CD4-positive, alpha-beta T cell treated with Interleukin-10 for 1 hour (primary cell): ENCODE measurements at places on chromosomes 6 and 20.

- DNase-seq, result no peak
These were observed 144.1 kb downstream of the QRSL1 start for GRCh38 chr6:106773522-106773921.

DNA sequence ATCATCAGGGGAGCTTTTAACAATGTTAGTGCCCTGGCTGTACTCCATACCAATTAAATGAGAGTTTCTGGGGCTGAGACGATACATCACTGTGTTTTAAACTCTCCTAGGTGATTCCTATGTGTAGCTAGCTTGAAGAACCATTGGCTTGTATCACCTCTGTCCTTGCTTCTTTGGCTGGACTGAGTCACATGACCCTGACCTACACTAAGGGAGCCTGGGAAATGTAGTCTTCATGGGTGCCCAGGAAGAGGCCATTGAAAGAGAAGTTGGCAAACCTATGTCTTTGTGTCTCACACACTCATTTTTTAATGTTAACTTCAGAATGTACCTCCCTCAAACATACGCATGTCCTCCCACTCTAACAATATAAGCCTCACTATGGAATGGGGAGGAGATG is 506.6 kb downstream of the DHX35 start:
- no peak for DNase-seq

DNA sequence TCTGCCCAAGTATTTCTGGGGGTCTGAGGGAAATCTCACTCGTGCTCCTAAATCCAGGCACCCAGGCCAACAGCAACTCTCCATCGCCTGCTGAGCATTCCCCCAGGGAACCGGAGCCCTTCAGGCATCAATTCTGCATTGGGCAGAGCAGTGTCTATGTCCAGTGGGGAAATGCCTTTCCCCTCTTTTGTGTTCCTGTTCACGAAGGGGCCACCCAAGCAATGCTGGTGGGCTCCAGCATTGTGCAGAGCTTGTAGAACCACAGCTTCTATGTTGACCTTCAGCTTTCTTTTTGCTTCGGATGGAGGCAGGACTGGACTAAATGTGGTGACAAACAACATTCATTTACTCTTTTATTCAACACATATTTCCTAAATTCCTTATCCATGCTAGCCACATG is 27.2 kb upstream of the DDR1 start:
- no peak for DNase-seq

DNA sequence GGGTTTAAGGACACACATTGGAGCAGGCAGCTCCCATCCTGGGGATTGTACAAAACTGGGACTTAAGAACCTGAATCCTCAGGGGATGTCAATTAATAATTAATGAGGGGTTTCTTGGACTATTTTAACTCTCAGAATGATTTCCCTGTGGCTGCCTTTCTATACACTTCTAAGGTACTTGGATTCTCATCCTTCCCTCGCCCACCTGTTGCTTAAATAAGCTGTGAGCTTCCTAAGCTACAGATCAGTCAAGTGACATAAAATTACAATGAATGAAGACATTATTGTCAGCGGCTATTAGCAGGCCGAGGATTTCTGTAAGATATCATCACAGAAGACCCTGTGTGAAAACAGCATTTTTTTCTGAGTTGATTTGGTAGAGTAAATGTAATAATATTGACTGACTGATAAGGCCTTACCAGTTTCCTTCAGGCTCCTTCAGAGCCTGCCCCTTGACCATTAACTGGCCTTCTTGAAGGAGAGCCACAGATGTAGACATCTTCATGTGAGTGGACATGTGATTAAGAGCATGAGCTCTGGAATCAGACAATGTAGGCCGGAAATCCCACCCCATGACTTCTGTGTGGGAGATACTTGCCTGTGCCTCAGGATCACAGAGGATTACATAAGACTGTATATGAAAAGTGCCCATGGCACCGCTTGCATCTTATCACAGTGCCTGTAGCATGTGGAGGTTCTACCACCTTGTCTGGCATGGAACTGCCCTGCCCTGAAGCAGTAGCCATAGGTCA is 101.7 kb downstream of the TULP4 start:
- DNase-seq, result no peak

DNA sequence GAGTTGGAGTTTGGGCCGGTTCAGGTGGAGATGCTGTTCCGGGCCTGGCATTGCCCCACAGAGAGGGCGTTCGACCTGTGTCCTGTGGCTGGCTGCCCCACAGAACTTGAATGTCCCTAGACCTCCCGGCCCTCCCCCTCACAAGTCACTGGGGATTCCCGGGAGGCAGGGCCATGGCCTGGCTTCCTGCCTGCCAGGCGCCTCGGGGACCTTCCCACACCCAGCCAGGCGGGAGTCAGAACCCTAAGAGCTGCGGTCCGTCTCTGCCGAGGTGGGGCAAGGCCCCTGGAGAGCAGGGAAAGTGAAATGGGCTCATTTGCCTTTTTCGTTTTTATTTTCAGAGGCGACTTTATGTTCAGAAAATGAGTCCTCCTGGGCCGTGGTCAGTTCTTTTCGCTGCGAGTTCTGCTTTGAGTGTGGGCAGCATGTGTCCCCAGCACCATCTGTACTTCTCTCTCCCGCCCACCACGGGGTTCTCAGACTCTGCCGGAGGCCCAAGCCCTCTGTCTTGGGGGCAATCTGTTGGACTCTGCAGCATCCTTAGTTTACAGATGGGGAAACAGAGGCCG is 8.5 kb downstream of the RBM38 start:
- DNase-seq, result peak; percentile 57

GRCh38 chr6:106141441-106142237 is 55.5 kb downstream of the PRDM1 start:
- DNase-seq, result peak; percentile 55

- DNase-seq, result no peak
These were observed 1.3 kb downstream of the BTBD3 start for GRCh38 chr20:11918981-11919380.

DNA sequence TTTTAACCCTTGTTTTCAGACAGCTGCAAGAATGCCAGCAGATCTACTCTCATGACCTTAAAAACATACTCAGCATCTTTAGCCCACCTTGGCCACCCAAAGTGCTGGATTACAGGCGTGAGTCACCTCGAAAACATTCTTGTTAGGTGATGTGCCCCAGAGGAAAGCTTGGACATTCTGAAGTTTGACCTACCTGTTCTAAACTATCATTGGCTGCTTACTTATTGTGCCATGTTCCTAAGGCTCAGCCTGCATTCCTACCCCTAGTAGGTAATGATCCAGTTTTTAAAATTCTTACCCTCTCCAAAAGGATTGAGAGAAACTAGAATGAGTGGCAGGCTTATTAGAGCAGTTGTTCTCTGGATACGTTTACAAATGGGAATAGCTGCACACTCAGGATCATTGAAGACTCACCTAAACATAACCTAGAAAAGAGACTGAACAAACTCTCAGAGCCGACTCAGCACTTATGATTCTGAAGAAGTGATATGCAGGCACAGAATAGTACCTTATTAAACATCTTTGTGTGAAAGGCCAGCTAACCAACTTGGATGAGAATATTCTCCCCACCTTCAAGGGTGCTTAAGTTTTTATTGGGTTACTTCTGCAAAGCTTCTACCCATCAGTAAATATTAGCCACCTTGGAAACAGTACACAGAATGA is 362.1 kb downstream of the NRN1 start:
- no peak for DNase-seq

DNA sequence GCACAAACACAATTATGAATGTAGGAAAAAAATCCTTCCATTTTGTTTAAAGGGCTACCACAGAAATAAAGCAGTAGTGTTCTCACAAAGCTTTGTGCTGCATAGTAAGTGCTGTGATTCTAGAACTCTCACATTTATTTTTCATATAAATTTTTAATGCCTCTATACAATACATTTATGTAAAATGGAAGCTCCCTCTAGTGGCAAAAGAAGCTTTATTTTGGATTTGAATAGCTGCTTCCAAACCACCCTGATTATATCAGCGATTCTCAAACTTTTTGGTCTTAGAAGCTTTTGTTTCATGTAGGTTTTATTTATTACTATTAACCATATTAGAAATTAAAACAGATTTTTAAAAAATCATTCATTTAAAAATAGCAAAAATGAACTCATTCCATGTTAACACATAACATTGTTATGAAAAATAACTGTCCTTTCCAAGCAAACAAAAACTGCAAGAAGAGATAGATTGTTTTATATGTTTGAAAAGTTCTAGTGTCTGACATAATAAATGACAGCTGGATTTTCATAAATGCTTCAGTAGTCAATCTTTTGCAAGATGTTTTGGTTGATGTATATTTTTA is 38.4 kb downstream of the HS3ST5 start:
- no peak for DNase-seq

- DNase-seq, result no peak
These were observed 526.6 kb upstream of the JAG1 start for GRCh38 chr20:11200423-11200822.

DNA sequence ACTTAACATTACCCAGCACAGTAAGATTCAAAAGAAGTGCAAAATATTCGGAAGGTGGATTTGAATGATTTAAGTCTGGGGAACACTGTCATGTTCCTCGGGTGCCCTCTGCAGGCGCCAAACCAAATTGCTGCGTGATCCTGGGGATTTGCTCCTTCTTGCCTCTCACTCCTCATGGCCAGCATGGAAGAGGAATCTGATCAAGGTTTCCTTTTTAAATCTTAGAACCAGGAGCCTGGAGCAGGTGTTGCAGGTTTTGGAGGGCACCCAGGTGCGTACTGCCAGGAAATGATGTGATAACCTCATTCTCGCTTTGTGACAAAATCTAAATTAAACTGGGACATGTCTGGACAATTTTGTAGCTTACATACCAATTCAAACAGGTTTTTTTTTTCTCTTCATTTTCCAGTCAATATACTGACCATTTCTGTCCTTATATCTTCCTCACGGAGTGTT is 8.1 kb upstream of the PFDN4 start:
- peak; percentile 72 for DNase-seq

DNA sequence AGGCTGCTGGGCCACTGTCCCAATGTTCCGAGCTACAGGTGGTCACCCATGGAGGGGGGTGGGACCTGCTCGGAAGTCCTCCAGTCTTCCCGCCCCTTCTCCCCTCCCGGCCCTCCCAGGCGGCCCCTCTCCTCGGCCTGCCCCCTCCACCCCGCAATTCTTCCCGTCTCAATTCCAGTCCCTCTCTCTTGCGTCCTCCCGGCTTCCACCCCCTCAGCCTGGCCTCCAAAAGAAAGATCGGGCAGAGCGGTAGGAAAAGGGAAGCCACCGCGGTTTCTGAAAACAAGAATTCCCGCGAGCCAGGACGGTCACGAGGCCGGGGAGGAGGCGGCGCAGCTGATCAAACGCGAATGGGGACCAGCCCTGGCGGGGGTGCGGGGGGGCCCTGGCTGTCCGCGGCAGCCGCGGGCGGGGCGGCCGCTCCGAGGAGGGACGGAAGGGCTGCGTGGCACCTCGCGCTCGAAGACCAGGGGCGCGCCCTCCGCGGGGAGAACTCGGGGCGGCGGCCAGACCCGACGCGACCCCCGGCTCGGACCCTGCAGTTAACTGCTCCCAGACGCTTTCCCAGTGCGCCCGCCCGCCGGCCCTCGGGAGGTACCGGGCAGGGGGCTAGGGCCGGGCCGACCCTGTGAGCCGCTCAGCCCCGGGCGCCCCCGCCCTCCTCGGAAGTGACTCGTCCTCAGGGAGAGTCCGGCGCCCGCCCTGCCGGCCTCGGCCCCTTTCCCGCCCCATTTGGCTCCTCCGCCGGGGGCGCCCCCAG is 1.0 kb downstream of the PXDC1 start:
- peak; percentile 21 for DNase-seq

GRCh38 chr6:19245656-19246055 is 591.5 kb upstream of the ID4 start:
- no peak for DNase-seq

DNA sequence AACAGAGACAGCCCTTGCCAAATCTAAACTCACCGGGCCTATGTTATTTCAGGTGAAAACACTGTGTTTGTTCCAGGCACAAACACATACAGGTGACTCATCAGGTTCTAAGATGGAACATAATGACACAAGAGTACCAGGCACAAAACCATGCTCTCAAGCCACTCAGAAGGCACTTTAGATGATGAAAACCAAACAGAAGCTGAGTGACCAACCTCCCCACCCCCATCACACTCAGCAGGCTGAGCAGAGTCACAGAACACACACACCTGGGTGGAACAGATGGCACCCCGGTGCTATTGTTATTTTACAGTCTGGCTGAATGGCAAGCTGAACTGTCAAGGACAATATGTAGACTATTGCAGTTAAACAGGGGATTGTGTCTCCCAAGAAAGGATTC is 20.6 kb upstream of the NKX2-2 start:
- no peak for DNase-seq

DNA sequence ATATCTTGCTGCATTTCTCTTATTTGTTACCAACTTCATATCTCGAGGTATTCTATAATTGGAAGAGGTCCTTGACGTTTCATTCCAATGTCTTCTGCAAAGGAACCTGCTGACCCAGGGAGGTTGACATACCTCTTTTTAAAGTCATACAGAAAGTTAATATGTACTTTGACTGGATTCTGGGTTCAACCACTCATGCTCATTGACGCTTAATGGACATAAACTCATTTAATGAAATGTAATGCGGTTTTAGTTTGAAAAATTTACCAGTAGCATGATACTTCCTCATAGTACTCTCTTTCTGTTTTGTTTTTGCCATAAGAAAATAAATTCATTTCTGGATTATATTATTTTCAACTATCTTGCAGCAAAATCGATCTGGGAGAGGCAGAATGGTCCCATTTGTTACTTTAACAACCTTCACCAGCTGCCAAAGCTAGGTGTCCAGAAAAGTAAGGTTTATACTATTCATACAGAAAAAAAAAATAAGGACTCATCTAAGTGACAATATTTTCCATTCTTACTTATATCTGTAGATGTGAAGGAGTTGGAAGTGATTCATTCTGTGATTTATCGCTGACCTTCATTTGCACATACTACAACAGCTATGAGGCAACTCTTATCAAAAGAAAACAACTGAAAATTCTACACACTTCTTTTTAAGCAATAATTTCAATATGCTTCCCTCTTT is 101.6 kb downstream of the ATXN1 start:
- no peak for DNase-seq

DNA sequence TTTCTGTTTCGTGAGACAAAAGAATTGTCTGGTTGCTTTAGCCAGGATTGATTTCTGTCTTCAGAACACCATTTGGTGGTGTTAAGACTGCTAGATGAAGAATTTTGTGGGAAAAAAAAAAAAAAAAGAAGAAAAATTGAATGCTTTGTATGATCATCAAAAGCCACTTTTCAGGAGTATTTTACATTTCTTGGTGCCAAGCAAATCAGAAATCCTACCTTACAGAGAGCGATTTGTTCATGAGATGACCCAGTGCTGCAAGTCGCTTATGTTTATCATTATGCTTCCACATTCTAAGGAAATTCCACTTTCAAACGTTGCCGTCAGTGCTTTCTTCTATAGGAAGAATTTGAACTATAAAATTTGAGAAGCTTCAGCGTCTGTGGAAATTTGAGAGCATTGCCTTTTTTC is 228.7 kb downstream of the BCKDHB start:
- no peak for DNase-seq

GRCh38 chr20:10714236-10714975 is 40.6 kb upstream of the JAG1 start:
- no peak for DNase-seq
